ENCODE measurements at places on chromosomes 12 and 14.

DNA sequence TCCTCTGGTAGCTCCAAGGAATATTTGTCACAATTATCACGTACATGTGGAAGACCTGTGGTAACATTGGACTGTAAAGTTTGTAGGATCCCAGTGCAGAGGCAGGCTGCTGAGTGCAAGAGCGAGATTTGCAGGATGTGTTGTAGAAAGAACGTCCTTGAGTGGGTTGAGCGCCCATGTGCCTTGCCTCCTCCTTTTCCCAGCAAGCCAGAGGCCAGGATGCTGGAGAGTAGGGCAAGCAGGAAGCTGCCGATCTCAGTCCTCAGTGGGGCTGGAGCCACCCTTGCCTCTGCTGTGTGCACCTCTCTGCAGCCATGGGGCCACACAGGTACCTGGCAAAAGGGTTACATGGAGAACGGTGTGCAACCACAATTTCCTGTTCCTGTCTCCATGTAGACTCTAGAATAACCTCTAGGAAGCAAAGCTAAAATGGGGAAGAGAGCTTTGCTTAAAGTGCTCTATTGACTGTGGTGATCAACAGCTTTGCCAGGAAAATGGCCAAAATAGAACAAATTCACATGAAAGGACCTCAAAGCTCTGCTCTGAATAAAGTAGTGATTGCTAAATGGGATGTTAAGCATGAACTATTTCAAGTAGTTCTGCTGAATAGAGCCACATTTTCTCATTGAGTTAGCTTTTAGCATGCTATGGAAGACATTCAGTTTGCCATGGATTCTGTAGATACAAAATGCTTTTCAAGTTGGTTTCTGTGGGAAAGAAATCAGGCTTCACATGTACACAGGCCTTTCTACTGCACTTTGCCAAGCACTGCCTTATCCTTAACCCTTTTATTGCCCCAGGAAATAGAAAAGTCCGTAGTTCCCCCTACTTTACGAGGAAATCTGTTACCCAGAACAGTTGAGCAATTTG lies 37.4 kb downstream of the ANKRD9 start:
- DNase-seq = no peak

DNA sequence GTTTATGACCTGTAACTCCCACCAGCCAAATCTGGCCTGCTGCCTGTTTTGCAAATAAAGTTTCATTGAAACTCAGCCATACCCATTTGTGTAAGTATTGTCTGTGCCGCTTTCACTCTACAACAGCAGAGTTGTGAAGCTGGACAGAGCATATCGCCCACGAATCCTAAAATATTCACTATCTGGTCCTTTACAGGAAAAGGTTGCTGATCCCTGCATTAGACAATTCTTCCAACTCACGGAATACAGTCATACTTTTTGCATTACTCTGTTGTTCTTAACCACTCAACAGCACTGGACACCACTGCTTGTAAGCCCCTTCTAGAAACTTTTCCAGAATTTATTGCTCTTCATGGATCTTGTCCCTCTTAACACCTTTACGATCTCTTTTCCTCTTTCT lies 435.4 kb downstream of the EGLN3 start:
- no peak for DNase-seq

DNA sequence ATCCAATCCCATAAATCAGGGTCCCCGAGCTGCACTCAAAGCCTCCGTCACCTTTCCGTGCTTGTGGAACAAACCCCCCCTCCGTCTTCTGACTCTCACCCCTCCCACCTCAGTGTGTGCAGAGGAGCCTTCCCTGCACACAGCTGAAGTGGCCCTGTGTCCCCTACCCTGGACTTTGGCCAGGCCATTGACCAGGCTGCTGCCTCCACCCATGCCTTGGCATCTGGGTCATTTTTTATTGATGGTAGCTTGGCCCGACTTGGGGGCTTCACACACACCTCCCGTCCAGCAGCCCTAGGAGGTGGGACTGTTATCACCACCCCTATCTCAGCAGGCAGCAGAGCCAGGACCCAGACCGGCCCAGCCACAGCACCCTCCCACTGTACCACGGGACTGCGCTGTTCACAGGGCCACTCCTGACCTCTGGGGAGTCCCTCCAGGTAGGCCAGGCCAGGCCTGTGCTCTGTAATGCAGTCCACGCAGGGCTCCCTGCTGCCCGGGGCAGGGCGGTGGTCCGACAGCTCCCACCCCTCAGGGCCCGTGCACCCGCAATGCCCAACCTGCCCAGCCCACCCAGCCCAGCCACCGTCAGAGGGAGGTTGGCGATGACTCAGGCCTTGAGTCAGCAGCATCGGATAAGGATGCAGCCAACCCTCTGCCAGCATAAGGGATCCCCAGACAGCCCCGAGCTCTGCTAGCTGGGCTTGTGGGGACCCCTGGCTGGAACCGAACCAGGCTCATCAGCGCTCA lies 9.2 kb upstream of the INF2 start:
- no peak for DNase-seq

GRCh38 chr12:109309381-109310246 lies 530 bp upstream of the FOXN4 start:
- no peak for DNase-seq

- DNase-seq = no peak
Measured at GRCh38 chr14:79265366-79265946, 945.8 kb downstream of the DIO2 start.

- DNase-seq = no peak
Measured at GRCh38 chr12:117096501-117097042, 2.6 kb downstream of the TESC start.

DNA sequence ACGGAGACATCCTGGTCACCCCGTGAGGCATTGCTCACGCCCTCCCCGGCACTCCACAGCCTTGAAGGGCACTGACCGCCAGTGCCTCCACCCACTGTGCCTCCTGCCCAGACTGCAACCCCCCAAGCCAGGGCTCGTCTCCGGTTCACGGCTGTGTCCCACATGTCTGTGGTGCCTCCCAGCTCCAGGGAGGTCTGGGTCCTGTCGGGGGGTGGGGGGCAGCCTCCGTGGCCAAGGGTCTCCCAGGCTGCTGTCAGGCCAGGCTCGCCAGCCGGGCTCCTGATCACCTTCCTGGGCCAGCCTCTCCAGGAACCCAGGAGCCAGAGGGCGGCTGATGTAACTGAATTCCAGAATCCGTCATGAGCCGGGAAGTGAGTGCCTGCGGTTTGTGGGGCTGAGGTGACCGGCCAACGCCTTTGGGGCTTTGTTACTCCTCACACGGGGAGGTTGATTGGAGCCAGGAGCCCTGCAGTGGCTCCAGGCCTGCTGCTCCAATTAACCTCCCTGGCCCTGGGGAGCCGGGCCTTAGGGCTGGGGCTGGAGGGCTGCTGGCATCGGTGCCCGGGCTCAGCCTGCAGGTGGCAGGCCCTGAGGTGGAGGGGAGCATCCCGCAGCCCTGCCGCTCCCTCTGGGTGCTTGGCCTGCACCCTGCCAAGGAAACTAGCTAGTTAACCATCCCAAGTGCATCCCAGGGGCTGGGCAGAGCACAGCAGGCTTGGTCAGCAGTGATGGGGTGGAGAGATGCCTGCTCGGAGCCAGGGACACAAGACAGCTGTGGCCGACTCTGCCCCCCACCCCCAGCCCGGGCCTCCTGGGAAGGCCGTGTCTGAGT lies 36.4 kb upstream of the FBRSL1 start:
- no peak for DNase-seq

GRCh38 chr12:57148469-57149244 lies 1.2 kb upstream of the LRP1-AS start:
- DNase-seq = no peak

GRCh38 chr12:107349008-107349747 lies 255.8 kb upstream of the CRY1 start:
- no peak for DNase-seq

GRCh38 chr12:8493084-8493483 lies 20.2 kb upstream of the CLEC4D start:
- peak; percentile 90 for DNase-seq

- no peak for DNase-seq
Measured at GRCh38 chr12:28331130-28331529, 140.9 kb downstream of the CCDC91 start.

DNA sequence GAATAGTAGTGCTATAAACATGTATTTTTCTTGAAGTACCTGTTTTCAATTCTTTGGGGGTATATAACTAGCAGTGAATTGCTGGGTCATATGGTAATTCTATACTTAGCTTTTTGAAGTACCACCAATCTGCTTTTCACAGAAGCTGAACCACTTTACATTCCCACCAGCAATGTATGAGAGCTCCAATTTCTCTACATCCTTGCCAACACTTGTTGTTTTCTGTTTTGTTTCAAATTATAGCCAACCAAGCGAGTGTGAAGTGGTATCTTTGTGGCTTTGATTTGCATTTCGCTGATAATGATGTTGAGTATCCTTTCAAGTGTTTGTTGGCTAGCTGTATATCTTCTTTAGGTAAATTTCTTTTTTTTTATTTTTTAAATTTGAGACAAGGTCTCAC lies 95.7 kb downstream of the PAPLN start:
- no peak for DNase-seq

DNA sequence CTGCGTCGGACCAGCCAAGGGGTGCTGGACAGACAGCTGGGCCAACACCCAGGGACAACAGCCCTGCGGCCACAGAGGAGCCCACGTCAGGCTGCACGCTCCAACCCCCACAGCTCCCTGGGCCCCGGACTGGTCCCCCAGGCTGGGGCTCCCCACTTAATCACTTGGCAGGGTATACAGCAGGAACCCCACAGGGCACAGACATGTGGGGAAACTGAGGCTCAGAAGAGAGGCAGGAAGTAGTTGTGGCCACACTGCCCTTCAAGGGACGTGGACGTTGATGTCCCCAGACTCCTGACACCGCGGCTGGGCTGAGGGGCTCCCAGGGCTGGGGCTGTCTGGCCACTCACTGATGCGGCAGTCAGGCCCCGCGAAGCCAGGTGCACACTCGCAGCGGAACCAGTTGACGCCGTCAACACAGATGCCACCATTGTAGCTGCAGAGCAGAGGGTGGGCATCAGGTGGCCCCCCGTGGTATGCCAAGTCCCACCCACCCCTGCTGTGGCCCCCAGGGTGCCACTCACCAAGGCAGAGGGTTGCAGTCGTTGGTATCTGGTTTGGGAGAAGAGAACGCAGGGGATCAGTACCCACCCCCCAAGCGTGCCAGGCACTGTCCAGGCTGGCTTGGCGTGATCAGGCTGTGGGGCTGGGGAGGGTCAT lies 21.5 kb downstream of the JAG2 start:
- DNase-seq = no peak

DNA sequence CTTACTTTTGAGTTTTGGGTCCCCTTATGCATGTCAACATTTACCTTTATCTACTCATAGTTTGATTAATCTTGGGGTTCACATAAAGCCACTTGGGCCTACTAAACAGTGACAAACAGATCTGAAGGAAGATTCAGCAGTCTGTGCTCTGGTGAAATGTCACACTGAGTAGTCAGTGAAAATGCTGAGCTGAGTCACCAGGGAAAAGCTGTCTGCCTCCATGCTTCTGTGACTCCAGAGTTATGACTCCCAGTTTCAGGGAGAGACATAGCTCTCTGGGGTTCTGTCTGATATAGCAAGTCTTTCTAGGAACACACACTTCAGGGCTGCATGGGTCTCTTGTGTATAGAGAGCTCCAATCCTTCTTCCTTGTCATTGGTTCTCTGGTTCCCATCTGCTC lies 406.3 kb upstream of the FAR2 start:
- no peak for DNase-seq

GRCh38 chr14:51609251-51609954 lies 42.3 kb upstream of the FRMD6 start:
- DNase-seq = no peak

DNA sequence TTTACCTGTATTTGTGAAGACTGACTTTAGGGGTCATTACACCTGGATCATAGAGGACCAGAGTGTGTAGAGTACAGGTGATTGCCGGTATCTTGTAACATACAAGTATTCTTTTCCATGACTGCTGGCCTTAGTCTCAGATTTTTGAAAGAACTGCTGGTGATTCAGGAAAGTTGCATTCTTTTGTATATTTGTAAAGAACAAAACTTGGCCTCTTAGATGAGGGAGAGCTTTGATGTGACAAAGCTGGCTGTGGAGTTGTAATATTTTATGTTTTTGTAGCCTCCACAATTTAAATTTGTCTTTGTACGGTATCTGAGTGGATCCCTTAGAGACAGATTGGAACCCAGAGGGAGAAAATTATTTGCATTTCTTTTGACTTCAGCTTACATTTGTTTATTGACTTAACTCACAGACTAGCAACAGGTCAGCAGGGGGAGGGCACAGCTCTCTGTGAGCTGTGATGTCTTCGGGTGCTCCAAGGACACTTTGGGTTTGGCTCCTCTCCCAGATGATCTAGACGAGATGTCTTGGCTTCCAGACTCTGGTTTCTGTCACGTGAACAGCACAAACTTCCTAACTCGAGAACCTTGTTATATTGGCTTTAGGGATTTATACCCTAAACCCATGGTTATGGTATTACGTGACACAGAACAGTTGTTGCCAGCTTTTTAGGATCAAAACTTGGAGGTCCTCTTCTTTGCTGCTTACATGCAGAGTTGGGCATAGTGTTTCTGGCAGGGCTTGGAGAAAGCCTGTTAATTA lies 65.9 kb downstream of the DAAM1 start:
- DNase-seq = no peak

- DNase-seq = no peak
Measured at GRCh38 chr12:27094726-27095125, 12.3 kb upstream of the C12orf71 start.

GRCh38 chr12:107449891-107450290 lies 235.7 kb upstream of the PWP1 start:
- DNase-seq = no peak

DNA sequence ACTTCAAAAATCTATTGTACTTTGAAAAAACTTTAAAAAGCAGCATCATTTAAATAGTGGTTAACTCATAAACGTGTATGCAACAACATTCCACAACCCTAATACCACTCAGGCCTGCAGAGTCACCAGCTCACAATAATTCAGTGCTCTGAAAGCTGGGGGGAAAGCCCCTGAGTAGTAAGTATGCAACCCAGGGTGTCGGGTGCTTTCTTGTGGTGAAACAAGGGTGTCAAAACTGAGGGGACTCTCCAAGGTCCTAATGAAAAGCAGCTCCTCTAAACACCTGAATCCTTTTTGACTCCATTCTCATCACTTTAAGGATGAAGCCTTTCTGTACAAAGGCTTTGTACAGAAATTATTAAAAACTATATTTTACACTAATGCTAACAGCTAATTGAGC lies 33.7 kb downstream of the FGFR1OP2 start:
- DNase-seq = peak; percentile 80

- peak; percentile 50 for DNase-seq
Measured at GRCh38 chr14:89000007-89000942, 175.8 kb downstream of the TTC8 start.

DNA sequence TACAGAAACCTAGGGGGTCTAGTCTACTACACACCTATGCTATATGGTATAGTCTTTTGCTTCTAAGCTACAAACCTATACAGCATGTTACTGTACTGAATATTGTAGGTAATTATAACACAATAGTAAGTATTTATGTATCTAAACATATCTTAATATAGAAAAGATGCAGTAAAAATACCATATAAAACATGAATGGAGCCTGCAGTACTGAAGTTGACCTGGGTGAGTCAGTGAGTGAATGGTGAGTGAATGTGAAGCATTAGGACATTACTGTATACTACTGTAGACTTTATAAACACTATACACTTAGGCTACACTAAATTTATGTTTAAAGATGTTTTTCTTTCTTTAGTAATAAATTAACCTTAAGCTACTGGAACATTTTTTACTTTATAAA lies 13.1 kb upstream of the ABCD2 start:
- DNase-seq = no peak

- DNase-seq = peak; percentile 11
Measured at GRCh38 chr12:69007101-69007854, 74.3 kb upstream of the CPM start.

Data from activated CD4-positive, alpha-beta T cell treated with anti-CD3 and anti-CD28 coated beads, Interleukin-2, amount 50 U/mL, for 16 hours (primary cell).